SK-MEL-5 (cell line): ENCODE measurements at places on chromosomes 1 and 21. TPM values are rescaled to one million over a fixed set of nuclear protein-coding genes. Genes with fewer than 3 reads are reported as not detected.

C1orf94 gene
- not detected in 2 replicates for total RNA-seq

NBPF20 gene
- total RNA-seq: 2.0 and 2.8 TPM in 2 replicates

KAZN gene
- total RNA-seq: 6.5 and 7.0 TPM in 2 replicates

ORC1 gene
- total RNA-seq: 9.8 and 10.3 TPM in 2 replicates

OR2L3 gene
- not detected in 2 replicates for total RNA-seq

DAP3 gene
- 71.9 and 75.6 TPM in 2 replicates for total RNA-seq

RBM11 gene
- total RNA-seq: 1.6 and 2.0 TPM in 2 replicates

HMCN1 gene
- total RNA-seq: 128 and 150 TPM in 2 replicates

SLC9C2 gene
- total RNA-seq: not detected in 2 replicates

FTCD gene
- 0.11 TPM in 1 of 2 replicates, not detected in the other for total RNA-seq

TBX19 gene
- total RNA-seq: 1.3 and 2.2 TPM in 2 replicates

FCRL2 gene
- 0.03 TPM in 1 of 2 replicates, not detected in the other for total RNA-seq

VCAM1 gene
- total RNA-seq: not detected in 2 replicates

APOBEC4 gene
- not detected in 2 replicates for total RNA-seq

PPFIA4 gene
- total RNA-seq: 4.5 and 4.8 TPM in 2 replicates

HES5 gene
- not detected in 2 replicates for total RNA-seq

TENT5C gene
- total RNA-seq: 0.63 and 0.67 TPM in 2 replicates

MEF2D gene
- 19.6 and 19.9 TPM in 2 replicates for total RNA-seq

KRTAP12-2 gene
- total RNA-seq: not detected in 2 replicates

ERI3 gene
- 50.2 and 52.8 TPM in 2 replicates for total RNA-seq

TRIM17 gene
- not detected in 2 replicates for total RNA-seq

B3GALT2 gene
- 0.40 TPM in 2 replicates for total RNA-seq

SERPINC1 gene
- total RNA-seq: not detected in 2 replicates

LORICRIN gene
- total RNA-seq: not detected in 2 replicates

ZNF672 gene
- 25.4 and 29.8 TPM in 2 replicates for total RNA-seq

OLFML3 gene
- 0.16 TPM in 1 of 2 replicates, not detected in the other for total RNA-seq

SYCP1 gene
- not detected in 2 replicates for total RNA-seq

ROR1 gene
- 2.6 and 2.8 TPM in 2 replicates for total RNA-seq

PGLYRP3 gene
- not detected in 2 replicates for total RNA-seq

TMEM82 gene
- total RNA-seq: not detected in 2 replicates

ZBTB37 gene
- total RNA-seq: 8.0 and 8.3 TPM in 2 replicates

FCRL1 gene
- total RNA-seq: not detected in 2 replicates

ATG4C gene
- 9.2 and 9.6 TPM in 2 replicates for total RNA-seq

TMIGD3 gene
- 0.21 TPM in 1 of 2 replicates, not detected in the other for total RNA-seq

KDF1 gene
- total RNA-seq: not detected in 2 replicates

BCL2L15 gene
- not detected in 2 replicates for total RNA-seq

RORC gene
- total RNA-seq: 0.03 TPM in 1 of 2 replicates, not detected in the other

S100A8 gene
- not detected in 2 replicates for total RNA-seq

OR2T2 gene
- not detected in 2 replicates for total RNA-seq

GPR161 gene
- 38.2 and 41.8 TPM in 2 replicates for total RNA-seq

PAQR6 gene
- total RNA-seq: 0.13 and 0.32 TPM in 2 replicates

NGF gene
- not detected in 2 replicates for total RNA-seq

AGT gene
- total RNA-seq: not detected in 2 replicates

USH2A gene
- total RNA-seq: 0.67 and 0.79 TPM in 2 replicates

CTNNBIP1 gene
- 27.1 and 38.3 TPM in 2 replicates for total RNA-seq

UMODL1 gene
- total RNA-seq: not detected in 2 replicates

ADGRB2 gene
- total RNA-seq: 4.2 and 4.4 TPM in 2 replicates

EXO1 gene
- total RNA-seq: 34.6 and 38.6 TPM in 2 replicates

CFHR1 gene
- total RNA-seq: not detected in 2 replicates

KRTAP10-12 gene
- not detected in 2 replicates for total RNA-seq

HHAT gene
- 24.3 and 29.4 TPM in 2 replicates for total RNA-seq

ZYG11A gene
- total RNA-seq: not detected in 2 replicates

FAM151A gene
- total RNA-seq: not detected in 2 replicates

NFIA gene
- total RNA-seq: 12.5 and 12.6 TPM in 2 replicates

LCE1C gene
- not detected in 2 replicates for total RNA-seq

DIRAS3 gene
- total RNA-seq: 0.24 and 0.56 TPM in 2 replicates

IL20 gene
- not detected in 2 replicates for total RNA-seq

KIF2C gene
- total RNA-seq: 28.0 and 30.5 TPM in 2 replicates

PLA2G2C gene
- not detected in 2 replicates for total RNA-seq
